ENCODE measurements at places on chromosomes 2 and 18. TPM values are rescaled to one million over a fixed set of nuclear protein-coding genes. Genes with fewer than 3 reads are reported as not detected.

Gene CAVIN2
- total RNA-seq, result 10.2 TPM

Gene ACTG2
- total RNA-seq, result not detected

Gene MDH1B
- 1.3 TPM for total RNA-seq

Gene CYP26B1
- total RNA-seq, result 11.3 TPM

Gene RAB12
- total RNA-seq, result 51.2 TPM

Gene CCDC102B
- 0.91 TPM for total RNA-seq

Gene MYO5B
- 39.1 TPM for total RNA-seq

Gene SALL3
- total RNA-seq, result not detected
